ENCODE measurements at places on chromosomes 3 and 15.

- DNase-seq, result no peak
Measured at GRCh38 chr3:23580096-23580713, 225.6 kb upstream of the UBE2E1 start.

DNA sequence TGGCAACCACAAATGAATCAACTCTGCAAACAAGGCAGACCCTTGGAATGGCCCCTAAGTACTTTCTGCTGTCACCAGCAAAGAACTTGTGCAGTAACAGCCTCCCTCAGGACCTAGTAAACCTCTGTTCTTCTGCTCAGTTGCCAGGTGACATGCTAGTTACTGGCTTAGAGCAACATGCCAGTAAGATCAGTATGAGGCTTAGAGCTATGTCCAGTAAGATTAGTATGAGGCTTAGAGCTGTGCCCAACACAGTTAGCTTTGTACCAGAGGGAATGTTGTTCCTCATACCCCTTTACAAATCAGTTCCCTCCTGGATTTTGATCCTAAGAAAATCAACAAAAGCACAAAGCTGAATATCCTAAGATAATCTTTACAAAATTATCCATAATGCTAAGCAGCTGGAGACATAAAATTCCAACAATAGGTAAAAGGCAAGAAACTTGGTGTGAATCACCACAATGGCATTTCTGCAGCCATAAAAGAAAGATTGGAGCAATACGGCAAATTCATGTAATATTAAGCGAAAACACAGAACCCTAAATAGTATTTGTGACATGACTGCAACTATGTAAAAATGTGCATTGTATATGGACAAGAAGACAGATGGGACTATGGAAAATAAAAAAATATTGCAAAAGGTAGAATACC, 107.3 kb upstream of the LPP start:
- no peak for DNase-seq

GRCh38 chr3:186035277-186035676, 73.6 kb downstream of the ETV5 start:
- DNase-seq, result no peak

DNA sequence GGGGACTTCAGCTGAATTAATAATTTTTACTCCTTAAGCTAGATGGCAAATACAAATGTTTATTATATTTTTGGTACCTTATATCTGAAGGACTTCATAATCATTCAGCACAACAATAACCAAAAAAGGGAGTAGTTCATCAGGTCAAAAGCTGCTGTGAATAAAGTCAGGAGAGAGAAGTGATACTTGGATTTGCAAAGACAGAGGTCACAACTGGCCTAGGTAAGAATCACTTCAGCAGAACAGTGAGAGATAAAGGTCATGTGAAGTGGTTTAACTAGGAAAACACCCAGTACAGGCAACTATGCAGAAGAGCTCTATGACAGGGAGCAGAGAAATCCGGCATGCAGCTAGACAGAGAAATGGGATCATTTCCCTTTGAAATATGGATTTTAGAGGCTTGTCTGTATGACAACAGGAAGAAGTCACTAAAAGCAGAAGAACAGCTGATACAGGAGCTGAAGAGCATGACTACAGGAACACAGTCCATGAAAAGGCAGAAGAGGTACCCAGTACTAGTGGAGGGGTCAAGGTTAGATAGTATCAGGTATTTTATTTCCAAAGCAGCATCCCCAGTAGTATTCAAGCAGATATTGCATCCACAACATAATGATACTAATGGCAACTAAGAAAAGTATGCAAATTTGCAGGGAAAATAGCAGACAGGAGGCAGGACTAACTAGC, 25.7 kb downstream of the ZMAT3 start:
- no peak for DNase-seq

DNA sequence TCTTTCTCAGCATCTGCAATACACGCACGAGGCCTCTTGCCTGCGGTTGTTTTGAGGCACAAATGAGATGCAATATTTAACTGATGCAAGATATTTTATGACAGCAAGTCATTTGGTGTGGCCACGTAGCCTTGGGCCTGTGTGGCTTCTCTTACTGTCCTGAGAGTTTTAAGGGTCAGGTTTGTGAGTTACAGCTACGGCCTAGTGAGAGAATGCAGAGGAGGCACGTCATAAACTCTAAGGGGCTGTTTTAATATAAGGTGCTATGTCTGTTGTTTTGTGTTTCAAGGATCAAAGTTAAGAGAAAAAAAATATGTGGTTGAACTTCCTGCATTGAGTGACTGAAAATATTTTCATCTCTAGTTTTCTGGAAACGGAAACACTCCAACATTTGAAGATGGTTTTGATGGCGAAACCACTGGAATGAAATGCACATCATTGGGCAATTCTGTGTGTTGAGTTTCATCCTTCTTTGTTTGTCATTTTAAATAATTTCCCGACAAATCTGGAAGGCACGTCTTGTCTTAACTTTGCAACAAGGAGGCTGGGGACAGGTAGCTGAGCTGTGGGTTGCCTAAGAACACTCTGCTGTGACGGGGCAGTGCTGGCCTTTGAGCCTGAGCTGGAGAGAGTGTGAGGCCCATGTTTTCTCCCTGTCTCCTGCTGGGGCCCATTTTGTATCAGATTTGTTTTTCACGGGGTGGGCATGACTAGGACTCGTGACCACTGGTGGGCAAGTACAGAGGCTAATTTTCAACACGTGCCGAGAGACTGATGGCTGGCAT, 5.1 kb downstream of the APBA2 start:
- no peak for DNase-seq

DNA sequence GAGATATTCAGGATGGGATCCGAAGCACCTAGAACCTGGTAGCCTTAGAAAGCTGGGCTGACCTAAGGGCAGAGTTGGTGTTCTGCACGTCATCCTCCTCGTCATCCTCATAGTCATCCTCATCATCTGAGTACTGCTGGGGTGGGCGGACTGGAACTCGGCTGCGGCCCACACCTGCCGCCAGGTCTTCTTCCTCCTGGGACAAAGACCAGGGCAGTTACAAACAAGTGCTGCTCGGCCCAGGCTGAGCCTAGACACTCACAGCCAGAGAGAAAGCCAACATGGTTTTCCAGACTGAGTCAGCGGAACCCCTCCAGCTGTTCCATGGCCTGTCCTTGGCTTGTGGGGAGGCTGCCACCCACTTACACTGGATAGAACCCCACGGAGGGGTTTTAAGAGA, 40.5 kb downstream of the SEMA3G start:
- no peak for DNase-seq

DNA sequence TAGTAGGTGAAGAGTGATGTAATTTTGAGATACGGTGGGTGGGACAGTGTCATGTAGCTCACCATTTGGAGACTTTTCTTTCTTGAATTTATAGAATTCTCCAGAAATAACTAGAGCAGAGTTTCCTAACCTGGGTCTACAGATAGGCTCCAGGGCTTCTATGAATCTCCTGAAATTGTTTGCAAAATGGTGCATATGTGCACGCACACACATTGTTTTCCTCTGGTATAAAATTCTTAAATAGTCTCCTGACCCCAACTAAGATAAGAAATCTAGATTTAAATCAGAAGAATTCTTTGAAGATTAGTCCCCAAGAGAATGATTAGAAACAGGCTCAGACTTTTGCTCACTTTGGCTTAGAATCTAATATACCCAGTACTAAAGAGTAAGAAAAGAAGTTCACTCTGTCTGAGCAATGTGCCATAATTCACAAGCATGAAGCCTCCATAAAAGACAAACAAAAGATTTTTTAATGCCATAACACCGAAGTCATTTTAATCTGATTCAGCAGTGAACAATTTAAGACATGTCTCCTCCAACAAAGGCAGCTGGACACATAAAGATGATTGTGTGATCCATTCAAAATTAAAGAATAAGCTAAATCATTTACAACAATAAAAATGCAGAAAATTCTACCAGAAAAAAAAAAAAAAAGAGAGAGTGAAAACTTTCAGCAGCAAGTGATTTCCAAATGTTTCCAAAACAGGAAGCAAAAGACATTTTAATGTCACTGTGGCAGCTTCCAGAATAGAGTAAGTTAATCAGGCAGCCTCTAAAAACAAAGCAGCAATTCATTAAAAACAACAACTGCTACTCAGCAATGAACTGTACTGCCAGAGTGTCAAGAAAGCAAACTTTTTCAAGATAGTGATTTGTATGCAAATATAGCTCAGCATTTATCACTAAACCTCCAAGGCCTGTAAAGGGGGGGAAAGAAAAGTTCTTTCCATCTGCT, 975.5 kb upstream of the CFAP20DC start:
- DNase-seq, result no peak

DNA sequence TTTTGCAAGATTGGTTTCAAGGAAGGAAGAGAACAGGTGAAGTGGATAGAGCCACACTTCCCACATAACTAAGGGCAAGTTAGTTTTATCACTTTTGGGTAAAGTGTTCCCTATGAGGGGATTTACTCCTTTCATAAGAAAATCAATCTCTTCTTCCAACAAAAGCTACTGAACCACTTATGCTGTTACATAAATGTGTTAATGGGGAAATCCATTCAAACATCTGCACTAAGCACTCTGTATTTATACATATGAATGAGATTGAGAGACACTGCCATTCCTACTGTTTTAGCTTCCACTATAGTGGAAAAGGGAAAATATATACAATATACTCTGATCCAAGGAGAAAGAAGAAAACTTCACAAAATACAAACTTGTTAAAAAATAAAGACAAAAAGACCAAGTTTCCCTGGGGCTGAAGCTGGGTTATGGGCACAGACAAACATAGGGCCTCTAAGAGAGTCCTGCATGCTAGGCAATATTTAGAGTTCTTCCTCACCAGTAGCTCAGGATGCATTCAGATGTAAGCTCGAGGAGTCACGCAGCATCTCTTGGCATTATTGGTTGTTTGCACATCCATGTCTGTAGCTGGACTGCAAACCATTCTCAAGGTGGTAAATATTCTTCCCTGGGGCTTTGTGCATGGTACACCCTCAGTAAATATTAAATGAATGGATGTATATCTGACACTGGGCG, 454.2 kb downstream of the FGF12 start:
- DNase-seq, result no peak

- no peak for DNase-seq
Measured at GRCh38 chr3:12750223-12750622, 8.8 kb downstream of the TMEM40 start.

GRCh38 chr15:95068701-95069521, 837.5 kb downstream of the MCTP2 start:
- DNase-seq, result no peak

GRCh38 chr3:185656321-185656840, 70.3 kb downstream of the SENP2 start:
- DNase-seq, result no peak

- no peak for DNase-seq
Measured at GRCh38 chr15:84905016-84905916, 20.8 kb downstream of the SLC28A1 start.

DNA sequence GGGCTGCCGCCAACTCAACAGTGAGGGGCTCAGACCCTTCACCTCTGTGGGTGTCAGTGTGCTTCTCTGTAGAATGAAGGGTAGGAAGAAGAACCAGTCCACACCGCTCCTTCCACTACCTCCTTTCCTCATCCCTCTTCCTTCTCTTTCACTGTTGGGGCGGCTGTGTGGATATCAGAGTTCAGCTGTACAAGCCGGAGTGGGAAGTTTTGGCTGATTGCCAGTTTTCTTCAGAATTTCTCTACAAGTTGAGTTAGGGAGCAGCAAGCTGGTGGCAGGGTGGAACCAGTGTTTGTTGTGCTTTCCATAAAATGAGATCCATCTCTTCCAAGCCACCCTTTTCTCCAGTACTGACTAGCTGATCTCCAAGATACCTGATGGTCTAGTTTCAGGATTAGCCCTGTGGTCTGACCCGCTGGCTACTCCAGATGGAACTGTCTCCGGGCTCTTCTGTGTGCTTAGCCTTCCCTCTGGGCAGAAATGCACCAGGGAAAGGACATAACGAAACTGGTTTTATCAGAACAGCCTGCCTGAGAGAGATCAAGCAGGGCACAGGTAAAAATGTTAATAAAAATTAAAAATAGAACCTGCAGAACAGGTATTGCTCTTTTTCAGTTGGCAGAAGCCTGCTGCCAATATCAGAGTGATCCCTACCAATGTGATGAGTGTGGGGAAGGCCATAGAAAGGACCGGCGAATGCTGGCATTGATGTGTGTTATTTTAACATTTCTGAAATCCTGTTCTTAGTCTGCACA, 169.9 kb upstream of the TSC22D2 start:
- no peak for DNase-seq

- no peak for DNase-seq
Measured at GRCh38 chr3:170021083-170021482, 16.7 kb upstream of the GPR160 start.

DNA sequence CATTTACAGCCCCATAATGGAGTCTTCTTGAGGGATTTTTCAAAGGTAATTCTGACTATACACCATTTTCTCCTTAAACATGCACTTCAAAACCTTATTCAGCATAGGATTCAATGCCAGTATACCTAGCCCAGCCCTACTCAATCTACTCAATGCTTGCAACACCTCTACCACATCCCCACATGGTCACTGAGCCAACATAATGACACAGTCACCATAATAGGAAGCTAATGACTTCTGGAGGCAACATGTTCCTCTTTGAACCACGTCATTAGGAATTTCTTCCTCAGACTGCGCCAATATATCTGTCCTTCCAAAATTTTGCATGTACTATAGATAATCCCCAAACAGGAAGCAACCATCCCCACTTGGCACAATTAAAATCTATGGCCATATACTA, 153.9 kb upstream of the SETMAR start:
- no peak for DNase-seq

- DNase-seq, result no peak
Measured at GRCh38 chr15:50476143-50476542, 51.9 kb downstream of the USP8 start.

GRCh38 chr3:100600181-100601042, 9.0 kb upstream of the ADGRG7 start:
- no peak for DNase-seq

DNA sequence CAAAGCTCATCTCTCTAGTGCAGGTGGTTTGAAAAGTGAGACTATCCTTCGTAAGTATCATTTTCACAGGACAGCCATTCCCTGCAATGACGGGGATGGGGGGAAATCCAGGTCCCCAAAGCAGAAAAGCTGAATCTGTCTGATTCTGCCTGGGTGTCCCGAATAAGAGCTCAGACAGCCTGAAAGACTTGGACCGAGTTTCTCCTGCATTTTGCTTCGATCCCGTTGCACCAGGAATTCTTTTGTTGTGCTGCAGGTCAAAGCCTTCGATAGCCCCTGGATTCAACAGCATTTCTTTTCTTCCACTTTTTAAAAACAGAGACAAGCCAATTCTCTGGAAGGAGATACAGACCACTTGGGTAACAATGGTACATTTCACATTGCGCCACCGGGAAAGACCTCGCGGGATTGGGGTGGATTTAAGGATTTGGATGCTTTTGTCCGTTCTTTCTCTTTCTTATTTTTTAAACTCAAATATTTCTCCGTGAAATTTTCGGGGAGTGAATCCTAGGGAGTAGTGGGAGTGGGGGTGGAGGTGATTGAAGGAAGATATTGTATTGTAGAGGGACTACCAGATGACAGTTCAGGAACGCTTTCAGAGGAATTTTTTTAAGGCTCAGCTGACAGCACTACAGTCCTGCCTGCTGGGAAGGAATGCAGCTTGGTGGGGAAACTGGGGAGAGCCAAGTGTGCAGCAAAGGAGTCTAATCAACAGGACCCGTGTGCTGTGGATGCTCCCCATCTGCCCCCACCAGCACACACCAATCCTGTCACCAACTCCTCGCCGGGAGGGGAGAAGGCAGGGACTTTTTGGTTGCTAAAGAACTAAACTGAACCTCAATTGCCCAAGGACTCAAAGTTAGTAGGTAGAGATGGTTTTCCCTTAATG, 2.6 kb downstream of the SLITRK3 start:
- no peak for DNase-seq
